Effector memory CD8-positive, alpha-beta T cell (primary cell): ENCODE measurements at places on chromosomes 1 and 21.
A peak's percentile ranks its signal among the peaks of the same experiment; 100 is the strongest.

GRCh38 chr1:201711811-201712210, 117.1 kb upstream of the IPO9 start:
- no peak for DNase-seq

DNA sequence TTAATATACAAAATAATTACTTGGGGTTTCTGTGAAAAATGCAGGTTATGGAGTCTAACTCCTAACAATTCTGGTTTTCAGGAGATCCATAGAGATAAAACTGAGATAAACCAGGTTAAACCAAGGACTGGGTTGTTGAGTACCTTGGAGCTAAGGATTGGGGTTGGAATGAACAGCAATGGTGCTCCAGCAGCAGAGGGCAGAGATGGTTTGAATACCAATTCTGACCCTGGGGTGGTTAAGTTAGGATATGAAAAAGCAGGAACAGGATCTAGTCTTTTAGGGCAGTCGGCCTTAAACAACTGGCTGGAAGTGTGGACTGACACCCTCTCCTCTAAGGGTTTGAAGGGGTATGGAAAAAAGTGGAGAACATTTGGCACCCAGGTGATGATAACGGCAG, 53.0 kb downstream of the UROD start:
- no peak for DNase-seq

DNA sequence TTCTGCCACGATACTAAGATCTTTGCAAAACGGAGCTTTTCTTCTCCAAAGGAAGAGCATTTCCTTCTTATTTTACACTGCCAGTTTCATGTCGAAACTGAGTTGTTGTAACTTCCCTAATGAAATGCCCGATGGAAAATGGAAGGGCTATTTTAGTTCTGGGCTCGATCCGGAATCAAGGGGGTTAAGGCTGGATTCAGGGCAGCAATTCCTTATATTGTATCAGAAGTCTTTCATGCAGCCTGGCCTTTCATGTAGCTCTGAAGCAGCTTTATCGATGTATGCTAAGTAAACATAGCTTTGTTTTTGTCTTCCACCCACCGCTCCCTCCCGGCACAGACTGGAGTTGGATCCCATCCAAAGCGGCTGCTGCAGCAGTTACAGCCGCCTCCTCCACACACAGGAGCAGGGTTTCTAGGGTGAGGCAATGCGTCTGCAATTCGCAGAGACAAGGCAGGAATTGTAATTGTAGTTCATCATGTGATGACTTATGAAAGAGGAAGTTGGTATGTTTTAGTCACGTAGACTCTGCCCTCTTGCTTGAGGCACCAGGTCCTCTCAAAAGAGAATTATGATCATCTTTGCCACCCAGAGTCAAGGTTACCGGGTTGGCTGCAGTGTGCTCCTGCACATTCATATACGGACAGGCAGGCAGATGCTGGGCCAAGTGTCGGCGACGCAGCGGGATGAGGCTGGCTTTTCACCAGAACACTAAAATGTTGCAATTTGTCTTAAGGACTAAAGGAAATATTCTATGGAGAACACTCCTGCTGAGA, 2.6 kb upstream of the IRF2BP2 start:
- DNase-seq, result peak; percentile 61

DNA sequence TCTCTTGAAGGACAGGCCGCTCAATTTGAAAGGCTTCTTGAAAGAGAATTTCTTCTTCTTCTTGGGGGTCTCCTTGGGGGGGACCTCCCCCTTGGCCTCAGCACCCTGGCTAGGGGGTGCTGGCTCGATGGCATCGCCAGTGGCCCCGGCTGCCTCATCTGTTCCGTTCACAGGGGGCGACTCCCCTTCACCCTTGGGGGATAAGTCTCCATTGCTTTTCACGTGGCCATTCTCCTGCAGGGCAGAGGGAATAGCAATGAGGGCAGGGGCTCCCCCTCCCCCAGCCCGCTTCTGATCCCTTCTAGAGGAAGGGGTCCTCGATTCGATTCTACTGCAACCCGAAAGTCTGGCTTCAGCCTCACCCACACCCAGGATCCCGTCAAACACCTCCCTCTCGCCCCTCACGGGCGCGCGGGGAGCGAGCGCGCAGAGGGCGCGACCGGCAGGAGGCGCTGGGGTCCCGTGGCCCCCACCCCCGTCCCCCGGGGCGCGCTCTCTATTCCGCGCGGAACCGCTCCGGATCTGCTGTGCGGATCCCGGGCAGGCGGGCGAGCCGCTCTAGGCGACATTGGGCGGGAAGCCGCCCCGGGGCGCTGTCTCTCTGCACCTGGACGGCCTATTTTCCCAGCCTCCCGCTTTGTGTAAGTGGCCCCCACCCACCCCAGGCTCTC, 1.0 kb downstream of the MARCKSL1 start:
- DNase-seq, result peak; percentile 60

GRCh38 chr1:88684482-88685258, 597 bp downstream of the PKN2 start:
- DNase-seq, result peak; percentile 42

GRCh38 chr1:17700945-17701810, 54.0 kb upstream of the ACTL8 start:
- no peak for DNase-seq

GRCh38 chr1:162171111-162171510, 101.6 kb downstream of the NOS1AP start:
- no peak for DNase-seq
